Camera-type eye (tissue), 1 donor: ENCODE measurements at places on chromosomes 2 and 18. TPM values are rescaled to one million over a fixed set of nuclear protein-coding genes. Genes with fewer than 3 reads are reported as not detected.

Gene G6PC2
- 4.2 TPM for total RNA-seq

Gene TPGS2
- total RNA-seq: 80.2 TPM

Gene AQP12A
- total RNA-seq: not detected

Gene FAM136A
- total RNA-seq: 40.7 TPM

Gene HAT1
- total RNA-seq: 63.2 TPM

Gene NPHP1
- total RNA-seq: 8.8 TPM
